ENCODE measurements at places on chromosomes 7 and 10.

- DNase-seq, result no peak
Measured at GRCh38 chr10:59971915-59972314, 65.6 kb upstream of the CCDC6 start.

DNA sequence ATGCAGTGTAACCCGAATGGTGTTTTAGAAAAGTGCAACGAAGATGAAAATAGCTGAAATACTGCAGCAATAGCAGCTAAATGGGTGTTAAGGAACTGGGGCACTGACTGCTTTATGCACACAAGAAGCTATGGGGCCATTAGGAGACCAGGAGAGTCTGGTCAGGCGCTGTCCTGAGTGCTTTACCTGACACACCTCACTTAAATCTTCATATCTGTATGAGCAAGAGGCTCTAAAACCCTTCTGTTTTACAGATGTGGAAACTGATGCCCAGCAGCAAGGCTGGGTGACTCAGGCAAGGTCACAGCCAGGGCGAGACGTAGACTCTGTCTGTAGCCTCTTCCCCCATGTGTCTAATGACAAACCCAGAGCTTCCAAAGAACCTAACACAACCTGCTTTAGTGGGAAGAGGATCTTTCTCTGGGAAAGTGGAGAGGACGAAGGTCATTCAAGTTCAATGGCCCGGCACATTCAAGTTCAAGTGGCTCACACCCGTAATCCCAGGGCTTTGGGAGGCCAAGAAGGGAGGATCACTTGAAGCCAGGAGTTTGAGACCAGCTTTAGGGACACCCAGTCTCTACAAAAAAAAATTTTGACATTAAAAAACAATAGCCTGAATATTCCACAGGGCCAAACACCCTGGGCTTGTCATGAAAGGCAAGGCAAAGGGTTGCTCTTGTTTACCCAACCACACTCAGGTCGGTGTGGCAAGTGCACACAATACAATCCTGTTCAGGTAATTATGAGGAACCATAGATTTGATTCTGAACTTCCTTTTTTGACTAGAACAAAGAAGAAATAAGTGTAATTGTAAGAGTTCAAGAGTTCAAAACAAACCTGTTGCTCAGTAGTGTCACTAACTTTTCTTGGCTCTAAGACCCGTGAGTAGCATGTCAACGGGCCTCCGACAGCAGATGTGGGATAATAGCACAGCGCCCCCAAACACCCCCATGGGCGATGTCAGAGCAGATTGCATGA is 53.7 kb upstream of the KLF6 start:
- DNase-seq, result no peak

- DNase-seq, result no peak
Measured at GRCh38 chr10:1968257-1969033, 231.1 kb upstream of the ADARB2 start.

GRCh38 chr10:1230138-1230537 is 174.0 kb downstream of the WDR37 start:
- DNase-seq, result no peak

GRCh38 chr10:26730552-26730951 is 33.1 kb downstream of the PDSS1 start:
- no peak for DNase-seq

DNA sequence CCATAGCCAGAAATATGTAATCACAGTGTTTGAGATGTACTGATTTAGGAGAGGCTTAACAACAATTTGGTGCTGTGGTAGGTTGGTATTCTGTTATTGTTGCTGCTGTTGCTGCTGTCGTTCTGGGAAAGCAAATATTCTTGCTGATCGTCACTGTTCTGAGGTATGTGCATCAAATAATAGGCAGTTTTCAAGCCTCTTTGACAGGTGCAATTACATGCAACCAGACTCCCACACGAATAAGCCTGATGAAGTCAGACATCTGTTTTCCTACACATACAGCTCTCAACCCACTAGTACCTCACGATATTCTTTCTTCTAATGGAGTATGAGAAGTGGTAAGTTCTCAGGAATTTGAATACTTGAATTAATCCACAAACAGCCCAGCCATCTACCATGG is 46.7 kb upstream of the NRG3 start:
- DNase-seq, result no peak

DNA sequence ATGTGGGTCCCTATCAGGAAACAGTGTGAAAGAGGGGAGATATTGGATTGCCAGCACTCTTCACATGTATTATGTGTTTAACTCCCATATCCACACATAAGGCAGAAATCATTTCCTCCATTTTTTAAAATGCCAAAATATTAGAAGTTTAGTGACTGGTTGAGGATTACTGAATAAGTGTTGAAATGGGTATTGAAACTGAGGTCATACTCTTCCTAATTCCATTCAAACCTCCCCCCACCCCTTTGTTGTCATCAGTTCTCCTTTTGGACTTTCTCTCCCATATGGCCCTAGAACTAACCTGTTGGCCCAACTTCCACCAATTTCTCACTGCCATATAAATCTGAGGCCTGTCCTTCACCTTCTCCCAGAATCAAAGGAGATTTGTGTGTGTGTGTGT is 81.6 kb downstream of the EVX1 start:
- DNase-seq, result no peak

GRCh38 chr7:64313740-64314491 is at the start of gene ZNF736:
Gene ZNF736 (plus strand): TSS chr7:64313961. CDS start chr7:64314151, 190 bp downstream.
- DNase-seq, result peak; percentile 74

GRCh38 chr10:127527320-127527719 is 21.8 kb upstream of the NPS start:
- no peak for DNase-seq

- no peak for DNase-seq
Measured at GRCh38 chr10:131806146-131806545, 94.7 kb upstream of the PPP2R2D start.

GRCh38 chr10:34299105-34299611 is 515.9 kb downstream of the PARD3 start:
- DNase-seq, result no peak

DNA sequence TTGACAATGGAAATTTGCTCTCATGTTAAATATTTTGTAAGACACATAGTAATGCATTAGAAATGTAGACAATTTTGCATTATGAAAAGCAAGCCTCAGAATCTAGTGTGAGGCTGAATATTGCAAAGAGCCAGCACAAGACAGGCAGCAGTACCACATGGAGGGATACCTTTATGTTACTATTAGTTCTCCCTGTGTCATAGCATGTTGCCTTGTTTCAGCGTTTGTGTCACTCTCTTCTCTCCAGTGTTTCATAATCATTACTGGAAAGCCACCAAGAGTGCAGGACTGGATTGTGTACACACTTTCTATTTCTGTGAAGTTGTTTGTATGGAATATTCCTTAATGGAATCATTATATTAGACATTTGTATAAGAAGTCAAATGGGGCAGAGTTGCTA is 8.5 kb downstream of the AHR start:
- no peak for DNase-seq

- no peak for DNase-seq
Measured at GRCh38 chr7:116802144-116802745, 60.1 kb upstream of the CAPZA2 start.

DNA sequence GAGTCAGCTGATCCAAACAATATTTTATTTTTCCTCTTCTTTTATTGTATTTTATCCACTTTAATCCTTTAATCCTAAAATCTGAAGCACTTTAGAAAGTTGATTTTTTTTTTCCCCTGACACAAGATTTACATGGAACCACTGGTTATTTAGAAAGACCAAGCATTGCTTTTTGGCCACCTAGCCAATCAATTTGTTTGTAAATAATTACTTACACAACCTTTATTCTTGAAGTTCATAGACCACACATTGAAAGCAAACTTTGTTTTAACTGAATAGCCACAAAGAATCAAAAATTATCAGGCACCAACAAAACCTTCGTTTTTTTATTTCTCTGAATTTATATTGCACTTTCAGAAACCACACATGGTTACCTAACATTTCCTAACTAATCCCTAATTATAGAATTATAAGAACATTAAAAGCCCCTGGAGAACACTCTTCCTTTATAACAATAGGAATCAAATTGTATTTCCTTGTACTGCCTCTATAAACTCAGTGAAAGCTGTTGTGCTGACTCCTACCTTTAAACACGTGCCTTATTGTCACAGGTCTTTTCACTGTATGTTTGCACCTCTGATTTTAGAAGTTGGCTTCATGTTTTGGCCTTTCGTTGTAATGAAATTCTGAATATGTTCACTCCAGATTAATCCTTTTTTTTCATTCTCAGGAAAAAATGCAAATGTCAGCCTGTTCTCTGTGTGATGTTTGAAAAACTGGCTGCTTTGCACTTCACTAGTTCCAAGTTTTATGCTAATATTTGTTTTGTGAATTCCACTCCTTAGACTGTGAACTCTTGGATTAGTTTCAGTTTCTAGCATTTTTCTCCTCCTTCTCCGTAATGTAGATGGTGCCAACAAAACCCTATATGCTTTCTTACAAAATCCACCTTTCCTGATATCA is 1511.9 kb downstream of the REEP3 start:
- DNase-seq, result no peak

DNA sequence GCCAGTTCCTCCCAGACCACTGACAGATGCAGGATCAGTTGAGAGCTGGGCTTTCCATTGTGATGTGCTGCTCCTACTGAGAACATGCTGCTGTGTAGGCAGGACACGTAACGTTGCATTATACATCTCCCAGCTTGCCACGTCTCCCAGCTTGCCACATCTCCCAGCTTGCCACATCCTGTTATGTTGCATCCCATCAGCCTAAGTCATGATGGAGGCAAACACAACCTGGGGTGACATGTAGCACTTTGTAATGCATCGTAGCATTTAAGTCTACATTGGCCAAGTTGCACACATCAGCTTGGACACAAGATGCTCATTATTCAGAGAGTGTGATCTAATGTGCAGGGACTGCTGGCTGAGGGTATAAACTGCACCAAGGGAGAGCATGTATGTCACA is 73.3 kb upstream of the CHCHD3 start:
- no peak for DNase-seq

- peak; percentile 40 for DNase-seq
Measured at GRCh38 chr7:490461-491291, 29.0 kb downstream of the PDGFA start.

DNA sequence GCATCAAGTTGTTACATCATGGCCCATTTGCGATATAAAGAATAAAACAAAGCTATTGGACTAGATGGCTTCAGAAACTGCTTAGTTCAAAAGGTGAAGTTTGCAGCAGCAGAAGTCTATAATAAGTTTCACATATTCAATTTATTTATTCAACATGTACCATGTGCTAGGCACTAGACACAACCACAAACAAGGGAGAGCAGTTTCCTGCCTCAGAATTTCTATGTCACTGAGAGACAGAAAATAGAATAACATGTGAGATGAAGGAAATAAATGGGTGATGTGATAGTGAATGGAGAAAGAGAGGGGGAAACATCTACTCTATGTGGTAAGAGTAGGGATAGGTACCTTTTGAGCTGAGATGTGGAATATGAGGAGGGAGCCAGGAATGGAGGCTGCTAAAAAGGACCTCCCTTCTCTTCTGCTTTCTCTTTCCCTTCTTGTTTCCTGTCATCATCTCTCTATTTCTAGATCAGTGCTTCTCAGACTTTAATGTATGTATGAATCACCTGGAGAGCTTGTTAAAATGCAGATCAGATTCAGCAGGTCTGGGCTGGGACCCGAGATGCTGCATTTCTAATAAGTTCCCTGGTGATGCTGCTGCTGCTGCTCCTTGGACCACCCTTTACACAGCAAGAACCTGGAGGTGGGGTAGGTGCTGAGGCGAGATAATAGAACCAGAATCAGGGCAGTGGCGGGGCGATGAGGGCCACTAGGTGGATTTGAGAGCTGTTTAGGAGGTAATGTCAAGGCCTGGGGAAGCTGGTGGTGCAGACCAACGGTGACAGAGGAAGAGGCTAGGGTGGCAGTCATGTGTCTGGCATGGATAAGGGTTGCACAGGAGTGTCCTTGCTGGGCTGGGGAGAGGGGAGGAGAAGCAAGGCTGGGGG is 13.7 kb upstream of the INMT start:
- no peak for DNase-seq

GRCh38 chr10:51699145-51699474 is 285 bp downstream of the CSTF2T start:
- no peak for DNase-seq

GRCh38 chr7:64174941-64175340 is 32.1 kb upstream of the ZNF735 start:
- DNase-seq, result no peak

GRCh38 chr10:11742009-11742778 is at the start of gene ECHDC3:
Gene ECHDC3 (plus strand): TSS chr10:11742382. CDS start chr10:11742577, 195 bp downstream.
- DNase-seq, result no peak

DNA sequence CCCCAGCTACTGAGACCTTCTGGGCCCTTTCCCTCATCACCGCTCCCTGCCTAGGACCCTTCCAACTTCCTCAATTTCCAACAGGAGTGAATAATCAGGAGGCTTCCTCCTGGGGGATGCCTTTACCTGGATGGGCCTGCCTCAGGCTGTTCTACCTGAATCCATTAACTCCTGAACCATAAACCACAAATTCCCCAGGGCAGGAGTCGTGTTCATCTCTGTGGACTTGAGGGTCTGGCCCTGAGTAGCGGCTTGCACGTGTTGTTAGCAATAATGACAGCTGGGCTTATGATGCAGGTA is 105.1 kb upstream of the GPR26 start:
- DNase-seq, result no peak

DNA sequence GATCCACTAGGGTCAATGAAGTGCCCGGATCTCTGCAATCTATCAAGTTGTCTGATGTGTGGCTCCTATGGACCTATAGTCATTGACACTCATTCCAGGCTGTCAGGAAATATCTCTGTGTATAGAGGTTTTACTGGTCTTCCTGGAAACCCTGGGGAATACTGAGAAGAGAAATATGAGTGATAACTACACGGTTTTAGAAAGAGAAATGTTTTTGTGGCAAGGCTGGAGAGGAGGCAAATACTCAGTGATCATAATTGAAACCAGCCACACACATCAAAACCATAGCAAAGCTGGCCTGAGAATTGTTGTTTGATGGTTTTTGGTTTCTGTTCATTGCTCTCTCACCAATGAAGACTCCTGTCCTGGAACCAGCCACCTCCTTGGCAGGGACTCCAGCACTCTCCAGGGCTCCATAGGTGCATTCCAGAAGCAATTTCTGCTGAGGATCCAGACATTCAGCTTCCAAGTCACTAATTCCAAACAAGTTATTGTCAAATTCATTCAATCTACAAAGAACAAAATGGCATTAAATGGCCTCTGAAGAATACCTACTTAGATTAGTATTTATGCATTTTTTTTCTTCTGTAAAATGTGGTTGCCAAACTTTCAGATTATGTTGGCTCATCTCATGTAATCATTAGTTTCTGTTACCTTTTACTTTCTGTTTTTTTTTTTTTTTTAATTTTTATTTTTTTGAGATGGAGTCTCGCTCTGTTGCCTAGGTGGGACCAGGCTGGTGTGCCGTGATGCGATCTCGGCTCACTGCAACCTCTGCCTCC is 108.6 kb upstream of the ABI1 start:
- no peak for DNase-seq

GRCh38 chr7:12508554-12508953 is 62.0 kb upstream of the SCIN start:
- no peak for DNase-seq

DNA sequence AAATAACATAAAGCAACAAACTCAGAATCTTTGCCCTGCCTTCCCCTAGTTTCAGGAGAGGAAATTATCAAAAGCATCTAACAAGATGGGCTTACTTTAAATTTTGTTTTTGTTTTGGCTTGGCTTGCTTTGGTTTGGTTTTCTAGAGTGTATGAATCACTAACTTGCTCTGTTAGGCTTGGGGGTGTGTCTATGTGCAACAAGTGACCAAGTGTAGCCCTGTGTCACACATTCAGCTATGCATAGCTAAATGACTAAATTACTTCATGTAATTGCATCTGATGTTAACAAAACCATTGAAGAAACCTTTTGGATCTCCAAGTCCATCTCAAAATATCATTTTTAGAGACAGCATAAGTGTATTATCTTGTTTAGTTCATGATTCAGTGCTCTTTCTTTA is 251.0 kb downstream of the TFEC start:
- no peak for DNase-seq

All from NCI-H1694 (cell line).